ENCODE measurements at places on chromosomes 12 and 14.
A peak's percentile ranks its signal among the peaks of the same experiment; 100 is the strongest.

- no peak for DNase-seq
These were observed 48.5 kb upstream of the OSBPL8 start for GRCh38 chr12:76608070-76608469.

GRCh38 chr14:103925316-103925715 is 2.9 kb upstream of the TDRD9 start:
- DNase-seq: no peak

GRCh38 chr14:88248606-88249005 is 74.5 kb downstream of the KCNK10 start:
- DNase-seq: no peak

- no peak for DNase-seq
These were observed 23.5 kb downstream of the NOC4L start for GRCh38 chr12:132167611-132168310.

DNA sequence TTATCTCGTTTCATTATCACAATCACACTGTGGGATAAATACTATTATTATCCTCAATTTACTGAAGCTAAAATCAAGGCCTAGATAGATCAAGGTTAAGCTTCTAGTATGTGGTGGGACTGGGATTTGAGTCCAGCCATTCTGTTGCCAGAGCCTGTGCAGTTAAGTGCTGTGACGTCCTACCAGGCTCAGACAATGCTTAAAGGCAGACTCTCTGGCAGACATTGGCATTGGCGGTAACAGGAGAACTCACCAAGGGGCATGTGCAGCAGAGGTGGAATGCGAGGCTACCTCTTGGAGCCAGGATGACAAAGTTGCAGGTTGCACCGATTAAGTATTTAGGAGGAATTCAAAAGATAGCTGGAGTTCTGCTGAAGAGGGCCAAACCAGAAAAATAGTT is 155.6 kb upstream of the IFNG-AS1 start:
- DNase-seq: no peak

- peak; percentile 15 for DNase-seq
These were observed 936 bp downstream of the TFCP2 start for GRCh38 chr12:51171884-51172514.

DNA sequence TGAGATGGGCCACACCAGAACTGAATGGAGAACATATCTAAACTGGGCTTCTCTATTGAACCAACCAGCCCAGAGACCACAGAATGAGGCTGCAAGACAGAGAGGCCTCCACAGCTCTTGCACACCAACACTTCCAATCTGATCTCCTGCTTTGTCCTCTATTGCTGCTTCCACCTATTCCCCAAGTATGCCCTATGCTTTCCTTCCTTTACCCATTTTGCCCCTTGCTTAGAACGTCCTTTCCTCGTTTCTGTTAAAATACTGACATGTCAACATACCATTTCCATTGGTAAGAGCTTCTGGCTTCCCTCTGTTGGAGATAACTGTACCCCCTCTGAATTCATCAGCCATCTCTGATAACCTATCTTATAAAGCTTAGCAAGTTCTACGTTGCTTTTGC is 2.8 kb downstream of the SLC2A13 start:
- DNase-seq: no peak

GRCh38 chr12:40105515-40106201 is at the start of gene SLC2A13:
Gene SLC2A13 (minus strand): TSS chr12:40106081. CDS start chr12:40105808, 273 bp downstream.
- DNase-seq: peak; percentile 63

GRCh38 chr14:63457498-63457897 is 85.7 kb downstream of the PPP2R5E start:
- DNase-seq: no peak

DNA sequence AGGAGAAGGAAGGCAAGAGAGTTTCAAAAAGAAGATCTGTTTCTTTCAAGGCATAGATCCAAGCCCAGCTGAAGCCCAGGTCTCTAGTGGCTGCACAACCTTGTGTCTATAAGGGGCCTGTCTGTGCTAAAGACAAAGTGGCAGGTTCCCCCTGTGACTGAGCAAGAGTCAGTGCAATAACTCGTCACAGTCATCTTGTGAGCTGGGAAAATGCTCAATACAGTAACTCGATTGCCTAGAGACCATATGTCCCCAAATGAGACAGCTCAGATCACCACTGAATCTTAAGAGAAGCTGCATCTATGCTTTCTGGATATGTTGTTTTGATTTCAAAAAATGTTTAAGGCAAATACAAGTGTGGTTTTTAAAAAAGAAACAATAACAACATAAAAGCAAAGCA is 24.2 kb downstream of the ST8SIA1 start:
- no peak for DNase-seq

- no peak for DNase-seq
These were observed 812 bp downstream of the NABP2 start for GRCh38 chr12:56224954-56225353.

DNA sequence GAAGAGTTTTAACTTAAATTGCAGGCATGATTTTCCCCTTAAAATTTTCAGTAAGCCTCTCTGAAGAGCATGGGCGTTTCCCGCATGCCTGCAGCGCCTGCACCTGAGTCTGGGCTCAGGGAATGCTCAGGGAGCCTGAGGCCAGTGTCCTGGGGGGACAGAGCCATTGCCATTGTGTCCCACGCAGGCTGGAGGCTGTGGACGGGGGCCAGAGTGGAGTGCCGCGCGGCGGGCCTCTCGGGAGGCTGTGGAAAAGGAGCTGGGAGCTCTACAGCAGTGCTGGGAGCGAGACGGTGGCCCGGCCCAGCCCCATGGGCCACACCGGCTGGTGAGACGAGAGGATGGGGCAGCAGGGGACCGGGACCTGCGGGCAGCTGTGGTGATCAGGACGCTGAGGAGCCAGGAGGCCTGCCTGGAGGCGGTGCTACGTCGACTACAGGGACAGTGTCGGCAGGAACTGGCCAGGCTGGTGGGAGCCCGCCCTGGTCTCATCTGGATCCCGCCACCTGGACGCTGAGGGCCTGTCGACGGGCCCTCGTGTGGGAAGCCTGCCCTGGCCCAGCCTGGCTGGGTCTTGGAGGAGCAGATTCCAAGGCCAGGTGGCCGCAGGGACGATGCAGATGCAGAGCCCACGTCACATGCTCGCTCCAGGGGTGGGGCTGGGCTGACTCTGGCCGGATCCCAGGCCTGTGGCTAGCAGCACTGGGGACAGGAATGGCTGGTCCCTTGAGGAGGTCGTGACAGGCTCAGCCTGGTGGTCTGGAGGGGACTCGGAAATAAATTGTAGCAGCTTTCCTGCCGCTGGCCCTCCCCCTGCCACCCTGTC is 7.6 kb downstream of the TEDC1 start:
- DNase-seq: no peak

- DNase-seq: no peak
These were observed 15.7 kb upstream of the KCNA1 start for GRCh38 chr12:4894019-4894418.

GRCh38 chr12:93753838-93754429 is 76.8 kb downstream of the CRADD start:
- no peak for DNase-seq

- DNase-seq: no peak
These were observed 61.4 kb upstream of the MANSC4 start for GRCh38 chr12:27841392-27841882.

DNA sequence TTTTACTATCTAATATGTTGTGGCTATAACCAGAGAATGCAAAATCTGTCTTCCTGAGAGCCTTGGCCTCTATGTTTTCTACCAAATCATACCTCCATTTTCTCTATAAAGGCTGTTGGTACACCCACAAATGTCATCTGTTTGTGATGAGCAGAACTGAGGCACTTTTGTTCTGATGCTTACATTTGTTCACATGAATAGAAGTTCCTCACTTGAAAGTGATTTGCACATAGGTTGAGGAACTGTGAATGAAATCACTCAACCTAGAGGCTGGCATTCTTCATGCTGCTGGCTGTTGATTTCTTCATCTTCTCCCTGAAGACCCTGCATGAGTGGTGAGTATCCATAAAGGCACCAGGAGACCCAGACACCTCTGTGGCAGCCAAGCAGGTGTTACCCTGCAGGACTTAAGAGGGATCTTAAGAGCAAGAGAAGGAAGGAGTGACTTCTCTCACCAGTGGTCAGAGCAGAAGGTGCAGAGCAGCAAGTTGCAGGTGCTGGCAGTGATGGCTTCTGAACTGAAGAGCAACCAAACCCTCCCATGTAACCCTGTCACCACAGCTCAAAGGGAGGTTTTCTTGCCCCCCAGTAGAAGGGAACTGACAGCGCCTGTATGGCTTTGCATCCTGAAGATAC is 110.3 kb downstream of the HMGA2 start:
- DNase-seq: no peak

DNA sequence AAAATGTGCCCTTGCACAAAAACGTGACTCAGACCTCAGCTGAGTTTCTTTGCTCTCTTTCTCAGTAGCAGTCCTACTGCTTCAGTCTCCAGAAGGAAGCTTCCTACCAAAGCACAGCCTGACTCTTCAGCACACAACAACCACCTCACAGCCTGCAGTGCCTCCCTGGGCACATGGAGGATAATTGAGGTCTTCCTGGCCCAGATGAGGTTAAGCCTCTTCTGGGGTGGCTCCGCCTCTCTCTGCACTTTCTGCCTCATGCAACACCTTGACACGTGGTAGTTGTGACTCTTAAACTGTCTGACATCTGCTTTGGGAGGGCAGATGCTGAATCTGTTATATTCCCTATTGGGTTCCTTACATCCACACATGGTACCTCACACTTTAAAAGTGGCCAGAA is 33.8 kb downstream of the GIT2 start:
- DNase-seq: no peak

DNA sequence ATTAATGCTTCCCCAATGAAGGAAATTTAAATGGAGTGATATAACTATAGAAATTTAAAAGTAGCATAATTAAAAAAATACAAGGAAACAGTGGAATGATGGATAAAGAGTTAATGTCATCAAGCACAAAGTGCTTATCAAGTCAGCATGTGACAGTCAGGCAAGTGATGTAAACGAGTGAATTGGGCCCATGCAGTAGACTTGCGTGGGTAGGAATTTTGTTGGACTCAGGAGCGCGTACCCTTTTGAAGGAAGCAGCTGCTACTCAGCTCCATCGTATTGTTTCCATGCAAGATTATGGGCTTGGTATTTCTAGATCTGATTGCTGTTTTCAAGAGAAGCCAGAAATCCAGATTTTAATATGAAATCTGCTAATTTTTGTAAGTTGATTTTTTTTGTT is 4.4 kb upstream of the DYRK4 start:
- DNase-seq: no peak

DNA sequence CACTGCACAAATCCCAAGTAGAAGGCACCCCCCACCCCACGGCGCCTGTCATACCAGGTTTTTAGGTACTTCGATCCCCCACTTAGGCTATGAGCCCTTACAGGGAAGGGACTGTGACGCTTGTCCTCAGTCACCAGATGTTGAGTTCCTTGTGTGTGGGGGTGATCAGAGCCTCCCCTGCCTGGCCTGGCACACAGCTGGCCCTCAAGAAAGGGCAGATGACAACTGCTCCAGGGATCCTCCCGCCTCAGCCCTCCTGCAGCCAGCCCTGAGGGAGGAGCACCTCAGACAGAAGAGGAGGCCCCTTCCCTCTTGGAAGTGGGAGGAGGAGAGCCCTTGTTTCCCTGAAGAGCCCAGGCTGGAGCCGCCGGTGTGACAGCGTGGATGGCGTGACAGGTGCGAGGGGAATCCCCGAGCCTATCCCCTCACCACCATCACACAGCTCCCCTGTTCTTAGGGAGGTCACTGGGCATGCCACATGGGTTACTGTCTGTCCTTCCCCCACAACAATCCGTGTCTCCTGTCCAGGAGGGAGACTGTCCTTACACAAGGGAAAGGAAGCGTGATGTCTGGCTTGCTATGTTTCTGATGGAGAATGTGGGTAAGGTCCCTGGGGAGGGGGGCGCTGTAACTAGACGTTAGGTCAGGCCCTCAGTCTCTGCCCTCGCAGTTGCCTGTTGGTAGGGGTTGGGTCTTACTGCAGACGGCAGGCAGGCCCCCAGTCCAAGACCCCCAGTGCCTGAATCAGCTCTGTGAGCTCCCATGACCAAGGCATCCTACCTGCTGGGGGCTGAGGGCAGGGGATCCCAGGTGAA is 31.4 kb downstream of the P2RX4 start:
- no peak for DNase-seq

DNA sequence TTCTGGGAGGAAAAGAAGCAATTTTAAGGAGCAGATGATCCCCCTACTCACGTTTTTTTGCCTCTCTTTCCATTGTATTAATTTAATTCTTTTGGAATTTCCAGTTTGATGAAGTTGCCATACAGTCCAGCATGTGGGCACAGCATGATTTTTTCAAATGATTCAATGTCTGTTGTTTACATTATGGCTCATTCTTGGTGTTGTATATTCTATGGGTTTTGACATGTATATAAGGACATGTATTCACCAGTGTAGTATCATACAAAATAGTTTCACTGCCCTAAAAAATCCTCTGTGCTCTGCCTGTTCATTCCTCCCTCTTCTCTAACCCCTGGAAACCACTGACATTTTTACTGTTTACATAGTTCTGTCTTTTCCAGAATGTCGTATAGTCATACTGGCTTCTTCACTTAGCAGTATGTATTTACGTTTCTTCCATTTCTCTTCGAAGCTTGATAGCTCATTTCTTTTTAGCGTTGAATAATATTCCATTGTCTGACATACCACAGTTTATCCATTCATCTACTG is 13.3 kb upstream of the KLHDC2 start:
- no peak for DNase-seq

DNA sequence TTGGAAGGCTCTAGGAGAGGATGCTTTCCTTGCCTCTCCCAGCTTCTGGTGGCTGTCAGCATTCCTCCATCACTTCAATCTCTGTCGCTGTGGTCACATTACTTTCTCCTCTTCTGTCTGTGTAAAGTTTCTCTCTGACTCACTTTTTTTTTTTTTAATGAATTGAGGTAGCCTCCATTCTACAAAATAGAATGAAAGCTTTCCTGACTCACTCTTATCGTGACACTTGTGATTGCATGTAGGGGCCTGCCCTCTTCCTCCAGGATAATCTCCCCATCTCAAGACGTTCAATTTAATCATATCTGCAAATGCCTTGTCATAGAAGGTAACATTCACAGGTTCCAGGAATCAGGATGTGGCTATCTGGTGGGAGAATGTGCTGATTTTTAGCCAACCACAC is 153.5 kb upstream of the HMGA2 start:
- no peak for DNase-seq

GRCh38 chr12:31627456-31628054 is 31.9 kb upstream of the ETFBKMT start:
- no peak for DNase-seq

DNA sequence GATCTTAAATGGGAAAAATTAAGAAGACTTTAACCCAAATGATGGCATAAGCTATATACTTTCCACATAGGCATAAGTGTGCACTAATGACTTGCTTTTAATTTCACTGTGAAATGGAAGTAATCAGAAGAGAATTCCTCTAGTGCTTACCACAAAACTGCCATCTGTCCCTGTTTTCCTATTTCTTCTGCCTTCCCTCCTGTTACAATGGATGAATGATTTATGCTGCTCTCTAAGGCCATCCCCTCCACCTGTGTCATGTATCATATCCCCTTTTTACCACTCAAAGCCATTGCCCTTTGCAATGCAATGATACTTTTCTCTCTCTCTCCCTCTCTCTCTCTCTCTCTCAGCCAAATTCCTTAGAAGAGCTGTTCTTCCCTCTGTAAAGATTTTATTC is 109.1 kb downstream of the C12orf50 start:
- DNase-seq: no peak

DNA sequence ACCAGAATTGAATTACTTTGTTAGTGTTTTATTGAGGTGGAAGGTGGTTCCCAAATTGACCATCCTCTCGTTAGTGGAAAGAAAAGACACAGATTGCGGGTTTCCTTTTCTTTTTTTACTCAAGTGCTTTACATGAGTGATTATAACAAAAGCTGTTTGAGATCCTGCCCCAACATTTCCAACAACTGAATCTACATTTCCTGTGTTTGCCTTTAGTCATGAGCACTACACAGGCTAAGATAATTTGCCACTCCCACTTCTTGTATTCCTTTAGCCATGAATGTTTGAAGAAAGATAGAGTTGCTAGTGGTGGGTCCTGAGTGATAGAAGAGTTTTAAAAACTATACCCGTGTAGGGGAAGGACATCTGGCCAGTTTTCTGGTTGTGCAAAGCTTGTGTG is 16.0 kb downstream of the RERGL start:
- DNase-seq: no peak
